ENCODE measurements at places on chromosomes 3 and 15.
A peak's percentile ranks its signal among the peaks of the same experiment; 100 is the strongest.

DNA sequence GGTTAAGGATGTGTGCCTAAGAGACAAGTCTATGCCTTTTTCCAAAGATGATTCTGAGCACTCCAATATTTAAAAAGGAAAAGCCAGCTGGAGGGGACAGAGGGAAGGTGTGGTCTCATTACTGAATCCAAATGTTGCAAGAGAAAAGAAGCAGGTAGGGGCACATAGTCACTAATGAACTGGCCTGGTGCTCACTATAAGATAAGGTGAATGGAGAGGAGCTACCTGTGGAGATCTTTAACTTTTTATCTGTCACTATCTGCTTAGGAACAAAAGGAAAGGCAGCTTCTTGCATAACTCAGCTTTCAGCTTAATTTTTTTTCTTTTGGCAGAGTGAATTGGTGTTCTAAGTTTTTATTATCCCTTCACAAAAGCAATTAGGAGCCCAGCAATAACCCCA lies 69.1 kb downstream of the RPN1 start:
- DNase-seq, result no peak

- peak; percentile 91 for DNase-seq
Measured at GRCh38 chr15:43958861-43959330, 132.1 kb downstream of the WDR76 start.

- DNase-seq, result no peak
Measured at GRCh38 chr3:154074966-154075365, 46.2 kb upstream of the ARHGEF26 start.

DNA sequence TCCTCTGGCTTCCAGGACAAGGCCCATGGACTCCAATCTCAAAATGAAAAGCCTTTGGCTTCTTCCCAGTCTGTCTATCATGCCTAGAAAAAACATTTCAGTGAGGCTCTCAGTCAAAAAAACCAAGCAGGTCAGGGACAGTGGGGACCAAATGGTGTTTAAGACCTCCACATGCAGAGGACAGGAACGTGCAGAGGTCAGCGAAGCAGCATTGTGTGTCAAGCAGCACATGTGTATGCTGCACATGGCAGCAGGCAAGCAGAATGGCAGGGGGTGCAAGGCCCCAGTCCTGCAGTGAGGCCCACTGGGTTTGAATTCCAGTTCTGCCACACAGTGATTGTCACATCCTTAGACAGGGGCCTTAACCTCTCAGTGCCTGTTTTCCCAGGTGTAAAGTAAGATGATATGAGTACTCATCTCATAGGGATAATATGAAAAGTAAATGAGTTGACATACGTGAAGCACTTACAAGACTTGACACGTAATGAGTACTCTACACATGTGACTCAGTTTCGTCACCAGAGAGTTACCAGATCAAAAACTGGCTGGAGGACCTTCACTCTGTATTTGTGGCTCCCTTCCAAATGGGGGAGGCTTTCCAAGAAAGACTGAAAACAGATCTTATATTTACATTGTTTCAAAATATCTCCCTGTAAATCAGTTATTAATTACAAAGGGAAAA lies 11.2 kb downstream of the STIMATE start:
- no peak for DNase-seq

DNA sequence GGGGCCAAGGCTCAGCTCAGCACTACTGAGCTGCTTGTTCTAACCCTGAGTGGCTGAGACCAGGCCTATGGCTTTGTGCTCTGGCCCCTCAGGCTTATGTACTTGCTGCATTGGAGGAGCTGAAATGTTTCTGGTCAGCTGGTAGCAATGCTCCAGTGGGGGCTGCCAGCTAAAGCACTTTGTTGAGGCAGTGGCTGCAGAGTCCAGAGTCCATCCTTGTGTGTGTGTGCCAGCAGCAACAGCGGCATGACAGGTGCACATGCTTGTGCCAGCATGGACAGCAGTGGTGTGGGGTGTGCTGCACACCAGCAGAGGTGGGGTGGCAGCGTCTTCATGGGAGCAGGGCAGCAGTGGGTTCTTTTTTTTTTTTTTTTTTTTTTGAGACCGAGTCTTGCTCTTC lies 169.1 kb downstream of the VPS8 start:
- no peak for DNase-seq

DNA sequence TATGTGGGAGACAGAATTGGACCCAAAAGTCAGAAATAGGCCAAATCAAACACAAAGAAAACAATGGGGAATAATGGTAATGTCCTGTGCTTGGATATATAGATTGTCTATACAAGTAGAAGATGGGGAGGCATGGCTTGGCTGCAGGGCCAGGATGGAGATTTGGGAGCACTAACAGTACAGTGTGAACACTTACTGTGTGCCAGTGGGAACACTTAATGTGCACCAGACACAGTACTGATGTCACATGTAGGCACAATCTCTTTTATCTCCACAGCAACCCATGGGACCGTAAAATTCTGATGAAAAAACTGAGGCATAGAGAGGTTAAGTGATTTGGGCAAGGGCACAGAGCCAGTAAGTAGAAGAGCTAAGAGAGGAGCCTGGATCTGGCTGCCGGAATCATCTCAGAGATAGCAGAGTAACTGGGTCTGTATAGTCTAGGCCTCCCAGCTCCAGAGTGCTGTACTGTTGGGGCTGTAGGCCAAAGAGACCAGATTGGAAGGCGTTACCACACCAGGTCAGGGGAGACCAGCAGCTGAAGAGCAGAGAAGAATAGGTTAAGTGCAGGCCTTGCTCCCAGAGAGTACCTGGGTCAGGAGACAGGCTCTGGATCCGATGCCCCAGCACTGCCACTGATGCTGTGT lies 63.3 kb downstream of the RLBP1 start:
- DNase-seq, result no peak
